ENCODE measurements at places on chromosomes 6 and 20.

- DNase-seq = peak; percentile 55
Measured at GRCh38 chr6:4281341-4282293, 146.2 kb upstream of the ECI2 start.

- no peak for DNase-seq
Measured at GRCh38 chr6:89011436-89011835, 48.0 kb upstream of the RNGTT start.

- DNase-seq = no peak
Measured at GRCh38 chr20:23926944-23927872, 47.7 kb upstream of the CST5 start.

DNA sequence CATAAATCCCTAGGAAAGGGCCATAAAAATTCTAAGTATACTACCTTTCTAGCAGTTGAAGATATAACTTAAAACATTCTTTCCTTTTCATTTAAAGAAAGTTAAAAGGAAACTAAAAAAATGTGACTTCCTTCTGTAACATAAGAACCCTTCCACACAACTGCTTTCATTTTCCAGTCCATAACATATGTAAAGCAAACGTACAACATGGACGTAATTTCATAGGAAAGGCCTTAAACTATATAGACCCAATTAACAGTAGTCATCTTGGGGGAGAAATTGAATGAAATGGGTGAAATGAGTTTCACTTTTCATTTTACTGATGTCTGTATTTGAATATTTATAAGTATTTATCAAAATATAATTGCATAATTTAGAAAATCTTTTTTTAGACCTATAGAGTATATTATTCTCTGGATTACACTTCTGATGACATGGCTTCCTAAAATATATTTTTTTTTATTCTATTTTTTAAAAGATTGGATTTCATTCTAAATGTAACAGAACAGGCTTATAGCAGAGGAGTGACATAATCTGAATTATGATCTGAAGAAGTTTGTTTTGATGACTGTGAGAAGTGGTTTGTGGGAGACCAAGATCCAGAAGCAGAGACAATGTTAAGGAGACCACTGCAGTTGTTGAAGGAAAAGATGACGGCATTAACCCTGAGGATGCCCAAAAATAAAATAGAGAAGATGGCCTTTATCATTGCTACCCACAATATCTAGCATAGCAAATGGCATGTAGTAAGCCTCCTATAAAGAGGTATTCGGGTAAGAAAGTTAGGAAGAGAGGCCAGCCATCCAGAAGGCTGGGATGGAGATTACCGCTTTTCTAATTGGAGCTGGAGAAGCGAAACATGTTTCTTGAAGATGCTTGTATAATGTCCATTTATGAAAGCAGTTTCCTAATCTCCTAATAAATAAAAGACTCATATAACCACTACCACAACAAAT is 260.4 kb downstream of the PTPRK start:
- DNase-seq = no peak

GRCh38 chr20:49619113-49620048 is 51.4 kb upstream of the PTGIS start:
- no peak for DNase-seq

GRCh38 chr6:91761621-91762020 is 1174.7 kb upstream of the MAP3K7 start:
- no peak for DNase-seq

DNA sequence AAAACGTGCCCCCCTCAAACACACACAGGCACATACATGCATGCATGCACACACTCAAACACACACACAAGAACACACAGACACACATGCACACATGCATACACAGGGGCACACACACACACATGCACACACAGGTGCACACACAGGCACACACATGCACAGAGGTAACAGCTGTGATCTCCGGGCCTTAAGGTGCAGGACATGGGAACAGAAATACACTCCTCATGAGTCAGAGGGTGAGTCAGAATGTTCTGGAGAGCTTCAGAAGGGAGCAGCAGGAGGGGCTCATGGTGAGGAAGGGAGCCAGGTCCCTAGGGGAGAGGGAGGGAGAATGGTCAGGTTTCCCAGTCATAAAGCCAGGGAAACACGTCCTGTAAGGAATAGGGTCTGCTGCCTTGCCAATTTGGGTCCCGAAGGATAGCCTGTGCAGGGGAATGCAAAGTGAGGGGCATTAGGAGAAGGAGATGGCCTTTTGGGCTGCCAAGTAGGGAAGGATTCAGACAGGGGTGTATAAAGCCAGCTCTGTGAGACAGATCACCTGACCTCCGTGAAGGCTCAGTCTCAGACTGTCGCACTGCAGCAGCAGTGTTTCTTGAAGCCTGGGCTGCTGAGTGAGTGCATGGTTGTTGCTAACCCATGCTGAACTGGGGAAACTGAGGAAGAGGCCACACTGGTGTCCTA is 123.9 kb downstream of the MAFB start:
- peak; percentile 49 for DNase-seq

- peak; percentile 65 for DNase-seq
Measured at GRCh38 chr6:56359201-56359899, 112.0 kb upstream of the COL21A1 start.

GRCh38 chr20:24735263-24735662 is 213.8 kb upstream of the CST7 start:
- no peak for DNase-seq

GRCh38 chr6:34144581-34145160 is 1.2 kb downstream of the GRM4 start:
- DNase-seq = no peak

DNA sequence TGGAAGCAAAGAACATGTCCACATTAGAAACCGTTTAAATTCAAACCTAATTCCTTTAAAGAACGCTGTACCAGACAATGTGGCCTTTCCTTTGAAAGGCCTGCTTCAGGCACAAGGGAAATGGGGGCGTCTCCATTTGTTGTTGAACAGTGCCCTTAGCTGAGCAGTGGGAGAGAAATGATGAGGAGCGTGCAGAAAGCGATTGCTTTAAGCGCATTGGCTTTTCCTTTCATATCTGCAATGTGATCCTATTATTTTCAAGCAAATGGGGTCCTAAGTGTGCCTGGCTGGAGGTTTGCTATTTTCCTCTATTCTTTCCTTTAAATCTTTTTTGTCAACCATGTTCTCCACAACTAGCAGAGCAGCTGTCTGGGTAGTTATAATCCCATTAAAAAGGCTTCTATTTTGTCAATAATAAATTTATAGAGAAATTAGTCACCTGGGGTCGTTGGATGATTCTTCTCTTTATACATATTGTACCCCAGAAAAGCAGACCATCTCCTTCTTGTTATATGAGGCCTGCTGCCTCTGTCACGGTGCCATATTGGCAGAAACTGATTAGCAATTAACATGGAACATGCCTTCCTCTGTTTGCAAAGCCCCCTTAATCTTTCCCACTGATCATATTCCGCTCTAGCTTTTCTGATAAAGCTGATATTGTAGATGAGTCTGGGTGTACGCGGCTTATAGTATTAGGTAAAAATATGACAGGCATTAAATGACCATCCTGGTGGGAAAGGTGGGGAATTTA is 151.1 kb upstream of the JAG1 start:
- DNase-seq = no peak

GRCh38 chr20:59434960-59435359 is 134.5 kb downstream of the EDN3 start:
- DNase-seq = no peak

GRCh38 chr6:33620856-33621710 is at the start of gene ITPR3:
ITPR3 (plus strand) TSS chr6:33621322; CDS start chr6:33621603, 281 bp downstream.
- DNase-seq = peak; percentile 83

DNA sequence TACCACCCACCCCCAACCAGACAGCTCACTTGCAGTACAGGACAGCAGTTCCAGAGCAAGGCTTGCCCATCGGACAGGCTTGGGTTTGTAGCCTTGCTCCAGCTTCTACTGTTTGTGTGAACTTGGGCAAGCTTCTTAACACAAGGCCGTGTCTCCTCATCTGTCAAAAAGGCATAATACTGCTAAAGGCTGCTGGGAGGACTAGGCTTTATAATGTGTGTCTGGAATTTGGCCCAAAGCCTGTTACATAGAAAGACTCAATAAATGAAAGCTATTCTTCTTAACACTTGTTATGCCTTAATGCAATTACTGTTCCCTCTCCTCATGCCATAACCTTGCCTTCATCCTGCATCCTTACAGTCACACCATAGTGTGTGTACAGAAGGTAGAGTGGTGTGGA is 43.4 kb downstream of the LYRM4 start:
- DNase-seq = no peak

GRCh38 chr20:3168079-3168828 is 5.1 kb downstream of the LZTS3 start:
- peak; percentile 68 for DNase-seq

- DNase-seq = no peak
Measured at GRCh38 chr6:14499841-14500240, 382.3 kb downstream of the CD83 start.

GRCh38 chr6:56986611-56987010 is 31.7 kb downstream of the BEND6 start:
- DNase-seq = no peak

- DNase-seq = no peak
Measured at GRCh38 chr20:41874658-41875057, 256.5 kb upstream of the CHD6 start.

DNA sequence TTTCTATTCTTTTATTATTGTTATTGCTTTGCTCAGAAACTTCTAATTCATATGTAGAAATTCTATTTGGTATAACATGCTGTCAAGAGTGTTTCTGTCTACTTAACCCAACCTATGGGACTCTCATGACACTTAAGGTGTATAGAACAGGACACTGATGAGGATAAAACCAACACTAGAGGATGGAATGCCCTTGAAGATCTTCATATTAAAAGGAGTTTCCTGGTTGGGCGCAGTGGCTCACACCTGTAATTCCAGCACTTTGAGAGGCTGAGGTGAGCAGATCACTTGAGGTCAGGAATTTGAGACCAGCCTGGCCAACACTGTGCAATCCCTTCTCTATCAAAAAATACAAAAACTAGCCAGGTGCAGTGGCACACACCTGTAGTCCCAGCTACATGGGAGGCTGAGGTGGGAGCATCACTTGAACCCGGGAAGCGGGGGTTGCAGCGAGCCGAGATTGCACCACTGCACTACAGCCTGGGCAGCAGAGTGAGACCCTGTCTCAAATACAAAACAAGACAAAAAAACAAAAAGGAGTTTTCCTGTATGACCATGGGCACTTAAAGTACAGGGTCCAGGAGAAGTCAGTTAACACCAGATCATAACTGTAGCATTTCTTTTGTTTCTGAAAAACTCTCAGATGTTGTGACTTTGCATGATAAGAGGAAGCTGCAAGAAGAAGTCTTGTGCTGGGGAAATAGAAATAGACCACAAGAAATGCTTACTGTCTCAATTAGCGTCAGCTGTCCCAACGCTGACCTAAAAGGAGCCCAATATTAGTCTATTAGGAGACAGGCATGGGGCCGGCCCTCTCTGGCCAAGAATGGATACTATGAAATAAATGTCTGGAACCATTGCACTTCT is 38.9 kb upstream of the CD2AP start:
- DNase-seq = no peak

GRCh38 chr6:151796842-151797530 is 10.5 kb upstream of the ESR1 start:
- no peak for DNase-seq

GRCh38 chr6:67880939-67881705 is 754.0 kb upstream of the ADGRB3 start:
- DNase-seq = no peak

GRCh38 chr6:5463690-5464089 is 202.4 kb downstream of the FARS2 start:
- DNase-seq = no peak

- no peak for DNase-seq
Measured at GRCh38 chr20:20363799-20364592, 3.9 kb upstream of the INSM1 start.

DNA sequence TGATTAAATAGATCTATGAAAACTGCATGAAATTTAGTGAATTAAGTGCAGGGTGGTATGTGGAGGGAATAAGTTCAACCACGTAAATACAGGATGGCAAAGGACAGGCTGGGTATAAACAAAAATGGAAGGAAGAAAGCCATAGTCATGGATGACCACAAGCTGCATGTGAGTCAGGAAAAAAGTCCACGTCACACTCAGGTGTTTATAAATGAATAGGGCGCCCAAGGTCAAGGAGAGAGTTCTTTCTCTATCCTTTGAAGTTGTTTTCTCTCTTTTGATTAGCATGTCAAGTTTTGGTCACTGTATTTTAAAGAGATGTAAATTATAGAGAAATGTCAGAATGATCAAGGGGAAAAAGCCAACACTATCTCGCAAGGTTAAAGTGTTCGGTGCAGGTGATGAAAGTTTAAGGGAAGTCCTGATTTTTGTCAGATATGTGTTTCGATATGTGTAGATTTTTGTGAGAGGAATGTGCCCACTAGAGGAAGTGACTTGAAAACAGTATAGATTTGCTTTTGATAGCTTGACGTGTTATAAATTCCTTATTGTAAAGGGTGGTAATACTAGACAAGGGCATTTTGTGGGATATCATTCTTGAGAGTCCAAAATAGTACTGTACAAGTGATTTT is 58.7 kb downstream of the MAP3K4 start:
- DNase-seq = no peak

DNA sequence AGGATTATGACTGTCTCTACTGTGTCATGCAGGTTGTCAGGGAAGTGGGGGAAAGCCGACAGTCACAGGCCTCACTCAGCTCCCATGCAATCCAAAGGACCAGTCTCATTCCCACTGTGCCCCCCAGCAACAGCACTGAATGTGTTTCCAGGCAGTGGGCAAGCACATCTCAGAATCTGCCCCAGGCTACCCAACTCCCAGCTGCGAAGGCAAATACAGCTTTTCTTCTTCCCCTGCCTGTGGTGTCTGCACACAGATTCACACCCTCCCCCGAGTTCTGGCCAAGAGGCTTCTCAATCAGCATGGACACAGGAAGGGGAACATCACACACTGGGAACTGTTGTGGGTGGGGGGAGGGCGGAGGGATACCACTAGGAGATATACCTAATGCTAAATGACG is 75.3 kb downstream of the SNAP91 start:
- DNase-seq = no peak

DNA sequence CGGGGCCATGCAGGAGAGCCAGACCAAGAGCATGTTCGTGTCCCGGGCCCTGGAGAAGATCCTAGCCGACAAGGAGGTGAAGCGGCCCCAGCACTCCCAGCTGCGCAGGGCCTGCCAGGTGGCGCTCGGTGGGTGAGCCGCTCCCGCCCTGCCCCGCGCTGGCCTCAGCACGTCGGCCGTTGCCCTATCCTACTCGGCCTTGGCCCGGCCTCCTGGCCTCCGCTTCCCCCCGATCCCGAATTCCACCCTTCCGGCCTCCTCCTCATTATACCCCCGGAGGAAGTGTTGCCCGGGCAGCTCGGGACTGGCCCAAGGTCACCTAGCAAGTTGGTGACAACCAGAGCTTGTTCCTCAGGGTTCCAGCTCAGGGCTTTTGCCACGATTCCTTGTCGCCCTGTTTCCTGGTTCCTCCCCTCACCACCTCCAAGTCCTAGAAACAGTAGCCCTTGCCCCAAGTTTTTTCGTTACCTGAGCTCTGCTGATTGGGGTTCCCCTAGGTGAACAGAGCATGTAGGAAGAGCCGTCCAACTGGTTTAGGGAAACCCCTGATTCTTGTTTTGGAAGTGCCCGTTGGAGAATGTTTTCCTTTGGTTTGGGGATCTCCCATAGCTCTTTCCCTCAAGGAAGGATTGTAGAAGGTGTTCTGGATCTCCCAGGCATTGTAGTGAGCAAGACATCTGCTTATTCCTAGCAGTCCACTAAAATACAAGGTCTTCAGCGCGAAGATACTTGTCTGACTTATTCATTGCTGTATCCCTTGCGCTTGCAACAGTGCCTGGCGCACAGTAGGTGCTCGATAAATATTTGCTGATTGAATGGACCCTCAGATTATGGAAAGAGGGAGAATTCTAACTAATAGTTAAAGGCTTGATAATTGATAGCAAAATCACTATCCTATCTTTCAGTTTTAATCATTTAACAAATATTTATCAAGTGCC is 641 bp downstream of the ARFGEF2 start:
- peak; percentile 84 for DNase-seq

- peak; percentile 98 for DNase-seq
Measured at GRCh38 chr6:87154993-87155841, at the start of gene ZNF292. ZNF292 (plus strand) TSS chr6:87155565; CDS start chr6:87155592, 27 bp downstream.

Data from Calu3 (cell line).